ENCODE measurements at places on chromosomes 13 and 19.
A peak's percentile ranks its signal among the peaks of the same experiment; 100 is the strongest.

GRCh38 chr19:18219911-18220631 lies 6.2 kb downstream of the PDE4C start:
- no peak for DNase-seq

DNA sequence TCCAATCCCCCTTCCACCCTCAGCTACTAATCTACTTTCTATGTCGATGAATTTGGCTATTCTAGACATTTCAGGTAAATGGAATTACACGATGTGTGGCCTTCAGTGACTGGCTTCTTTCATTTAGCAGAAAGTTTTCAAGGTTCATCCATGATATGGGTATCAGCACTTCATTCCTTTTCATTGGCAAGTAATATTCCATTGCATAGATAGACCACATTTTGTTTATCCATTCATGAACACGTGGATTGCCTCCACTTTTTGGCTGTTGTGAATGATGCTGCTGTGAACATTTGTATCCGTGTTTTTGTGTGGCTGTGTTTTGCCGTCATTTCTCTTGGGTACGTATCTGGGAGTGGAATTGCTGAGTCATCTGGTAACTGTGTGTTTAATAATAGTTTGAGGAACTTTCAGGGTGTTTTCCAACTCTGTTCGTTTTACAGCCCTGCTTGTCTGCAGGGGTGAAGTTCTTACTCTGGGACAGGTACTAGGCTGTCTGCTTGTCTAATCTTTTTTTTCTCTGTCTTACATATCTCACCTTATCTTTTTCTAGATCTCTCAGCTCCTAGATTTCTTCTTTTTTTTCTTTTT lies 32.5 kb downstream of the MARK4 start:
- DNase-seq = no peak

- DNase-seq = no peak
Observed at GRCh38 chr13:98997738-98998641, 20.1 kb upstream of the DOCK9 start.

DNA sequence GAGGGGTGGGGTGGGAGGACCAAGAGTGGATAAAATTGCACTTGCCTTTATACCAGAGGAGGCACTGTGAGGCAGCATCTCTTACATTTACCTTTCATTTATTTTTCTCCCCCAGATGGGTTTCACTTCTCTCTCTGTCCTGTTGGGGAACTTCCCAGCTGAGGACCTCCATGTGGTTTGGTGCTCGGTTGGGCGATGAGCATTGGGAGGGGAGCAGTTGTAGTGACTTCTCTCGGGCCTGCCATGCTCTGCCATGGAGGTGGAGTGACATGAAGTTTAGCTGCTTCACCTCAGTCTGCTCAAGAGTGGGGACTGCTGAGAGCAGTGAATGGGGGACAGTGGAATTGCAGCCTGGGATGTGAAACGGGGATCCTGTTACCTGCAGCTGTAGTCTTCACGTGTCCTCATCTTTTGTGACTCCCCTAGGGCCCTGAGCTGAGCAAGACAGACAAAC lies 23.1 kb upstream of the CXCL17 start:
- no peak for DNase-seq

GRCh38 chr13:24745861-24746617 lies 17.9 kb upstream of the RNF17 start:
- DNase-seq = no peak

GRCh38 chr13:94079876-94080275 lies 399.6 kb downstream of the DCT start:
- DNase-seq = no peak

- DNase-seq = no peak
Observed at GRCh38 chr13:50779443-50780200, 63.9 kb downstream of the DLEU7 start.

- no peak for DNase-seq
Observed at GRCh38 chr19:31096935-31097545, 252.2 kb downstream of the TSHZ3 start.

DNA sequence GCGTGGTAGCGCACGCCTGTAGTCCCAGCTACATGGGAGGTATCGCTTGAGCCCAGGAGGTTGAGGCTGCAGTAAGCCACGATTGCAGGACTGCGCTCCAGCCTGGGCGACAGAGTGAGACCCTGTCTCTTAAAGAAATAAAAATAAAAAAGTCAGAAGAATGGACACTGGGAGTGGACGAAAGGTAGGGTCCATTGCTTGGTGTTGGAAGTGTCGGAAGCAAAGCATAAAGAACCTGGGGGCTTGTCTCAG lies 392 bp upstream of the ARHGAP33 start:
- DNase-seq = no peak

DNA sequence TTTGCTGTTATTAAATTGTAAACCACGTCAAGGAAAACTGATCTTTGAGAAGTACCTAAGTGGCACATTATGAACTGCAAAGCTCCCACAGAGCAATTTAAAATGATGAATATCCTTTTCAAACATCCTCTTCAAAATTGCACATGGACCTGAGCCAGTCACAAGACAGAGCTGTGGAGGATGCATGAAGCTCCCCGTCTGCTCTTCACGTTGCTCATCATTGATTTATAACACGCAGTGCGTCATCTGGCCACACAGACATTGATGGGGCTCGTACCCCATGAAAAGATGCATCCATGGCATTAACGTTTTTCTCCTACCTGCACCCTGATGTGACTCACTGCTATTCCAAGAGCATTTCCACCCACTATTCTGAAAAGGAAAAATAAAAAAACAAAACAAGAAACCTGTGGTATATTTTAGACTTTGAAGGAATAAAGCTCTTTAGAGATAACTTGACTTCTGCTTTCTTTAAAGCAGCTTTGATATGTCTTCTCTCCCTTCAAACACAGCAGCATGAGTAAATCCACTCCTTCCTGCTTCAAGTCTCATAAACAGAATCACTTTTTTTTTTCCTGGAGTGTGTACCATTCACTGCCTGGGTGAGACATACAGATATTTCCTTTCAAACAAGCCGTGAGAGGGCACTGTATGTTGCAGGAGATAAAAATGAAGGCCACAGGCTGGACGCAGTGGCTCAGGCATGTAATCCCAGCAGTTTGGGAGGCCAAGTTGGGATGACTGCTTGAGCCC lies 7.2 kb upstream of the SERTM1 start:
- DNase-seq = no peak

GRCh38 chr13:80319004-80319403 lies 21.9 kb downstream of the SPRY2 start:
- DNase-seq = no peak

DNA sequence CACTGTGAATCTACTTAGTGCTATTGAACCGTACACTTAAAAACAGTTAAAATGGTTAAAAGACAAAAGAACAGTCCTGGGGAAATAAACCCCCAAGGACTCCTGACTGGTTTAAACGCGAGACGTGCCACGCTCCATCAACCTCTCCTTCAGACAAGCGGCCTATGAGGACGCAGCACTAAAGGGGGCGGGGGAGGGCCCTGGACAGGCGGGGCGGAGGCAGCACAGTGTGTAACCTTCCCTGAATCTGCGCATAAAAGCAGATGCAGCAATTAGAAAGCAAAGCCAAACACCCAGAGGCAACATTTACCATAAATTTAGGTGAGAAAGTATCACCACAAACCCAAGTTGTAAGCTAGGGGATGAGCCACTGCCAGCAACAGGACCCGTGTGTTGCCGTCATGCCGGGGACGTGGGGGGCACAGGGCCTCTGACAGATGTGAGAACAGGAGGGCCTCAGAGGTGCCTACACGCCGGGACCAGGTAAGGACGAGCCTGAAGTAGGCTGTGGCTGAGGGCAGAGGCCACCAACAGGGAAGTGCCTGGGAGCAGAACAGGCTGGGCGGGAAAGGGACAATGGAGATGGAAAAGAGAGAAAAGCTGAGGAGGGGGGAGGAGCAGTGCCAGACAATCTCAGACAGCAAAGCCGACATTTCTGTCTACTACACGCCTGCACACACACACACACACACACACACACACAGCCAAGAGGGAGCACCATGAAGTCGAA lies 15.3 kb upstream of the ADPRHL1 start:
- no peak for DNase-seq

GRCh38 chr19:37914908-37915307 lies 7.9 kb downstream of the SIPA1L3 start:
- DNase-seq = no peak

- peak; percentile 23 for DNase-seq
Observed at GRCh38 chr13:110629735-110630134, 14.4 kb downstream of the NAXD start.

- no peak for DNase-seq
Observed at GRCh38 chr13:37645181-37645740, 46.7 kb upstream of the POSTN start.

GRCh38 chr13:24135674-24136300 lies 24.7 kb upstream of the SPATA13 start:
- DNase-seq = no peak

GRCh38 chr13:69035771-69036170 lies 1071.9 kb upstream of the ATXN8OS start:
- no peak for DNase-seq

- DNase-seq = no peak
Observed at GRCh38 chr13:113538689-113539058, 45.9 kb upstream of the TFDP1 start.

DNA sequence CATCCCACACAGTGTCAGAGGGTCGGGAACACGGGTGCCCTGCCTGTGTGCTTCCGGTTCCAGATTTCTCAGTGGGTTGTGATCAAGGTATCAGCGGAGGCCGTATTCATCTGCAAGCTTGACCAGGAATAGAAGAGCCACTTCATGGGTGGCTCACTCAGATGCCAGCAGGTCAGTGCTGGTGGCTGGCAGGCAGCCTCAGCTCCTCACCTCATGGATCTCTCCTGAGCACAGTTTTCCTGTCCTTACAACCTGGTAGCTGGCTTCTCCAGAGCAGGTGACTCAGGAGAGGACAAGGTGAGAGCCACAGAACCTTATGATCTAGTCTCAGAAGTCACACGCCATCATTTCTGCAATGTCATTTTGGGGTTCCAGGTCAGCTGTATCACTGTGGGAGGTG lies 44.8 kb upstream of the SPATA13 start:
- DNase-seq = no peak

DNA sequence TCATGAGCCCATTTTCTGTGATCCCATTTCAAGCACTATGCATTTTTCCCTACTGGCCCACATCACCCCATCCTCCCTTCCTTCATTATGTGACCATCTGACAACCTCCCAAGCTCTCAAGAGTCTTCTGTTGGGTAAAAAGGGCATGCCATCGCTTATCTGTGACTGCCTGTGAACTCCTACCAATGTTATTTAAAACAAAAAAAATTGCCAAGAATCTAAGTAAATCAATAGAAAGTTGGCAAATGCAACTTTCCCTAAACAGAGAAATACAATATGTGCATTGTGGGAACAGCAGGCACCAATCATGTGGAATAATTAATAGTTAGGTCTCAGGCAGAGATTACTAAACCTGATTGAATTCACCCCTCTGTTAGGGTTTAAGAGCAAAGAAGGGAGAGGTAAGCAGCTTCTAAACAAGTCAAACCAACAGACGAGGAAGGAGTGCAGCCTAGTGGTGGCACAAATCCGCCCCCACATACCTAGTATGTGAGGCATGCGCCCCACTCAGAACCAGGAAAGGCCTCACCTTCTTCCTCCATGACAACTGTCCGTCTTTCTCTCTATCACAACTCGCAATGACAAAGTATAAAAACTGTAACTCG lies 29.8 kb downstream of the DZIP1 start:
- no peak for DNase-seq

DNA sequence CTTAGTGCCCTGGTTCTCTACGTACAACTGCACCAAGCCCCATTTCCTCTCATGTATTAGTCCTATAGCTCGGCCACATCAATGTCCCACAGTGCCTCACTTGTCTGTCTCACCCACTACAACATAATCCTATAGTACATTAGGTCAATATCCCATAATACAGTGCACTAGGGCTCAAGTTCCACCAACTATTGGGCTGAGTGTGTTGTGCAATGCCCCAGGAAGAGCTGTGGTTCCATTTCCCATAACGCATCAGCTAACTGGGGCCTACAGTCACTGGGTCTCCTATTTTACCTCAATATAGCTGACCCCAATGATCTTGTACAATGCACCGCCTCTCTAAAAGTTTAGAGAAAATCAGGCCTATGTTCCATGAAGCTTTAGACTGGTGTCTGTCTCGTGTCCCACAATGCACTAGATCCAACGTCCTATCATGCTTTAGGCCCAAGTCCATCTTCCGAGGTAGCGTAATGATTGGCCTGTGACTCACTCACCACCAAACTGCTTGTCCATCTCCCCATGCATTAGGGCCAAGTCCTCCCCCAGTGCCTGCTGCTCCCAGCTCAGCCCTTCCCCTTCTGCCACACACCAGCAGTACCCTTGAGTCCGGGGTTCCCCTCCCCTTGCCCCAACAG lies 21.8 kb downstream of the TSKS start:
- DNase-seq = no peak

DNA sequence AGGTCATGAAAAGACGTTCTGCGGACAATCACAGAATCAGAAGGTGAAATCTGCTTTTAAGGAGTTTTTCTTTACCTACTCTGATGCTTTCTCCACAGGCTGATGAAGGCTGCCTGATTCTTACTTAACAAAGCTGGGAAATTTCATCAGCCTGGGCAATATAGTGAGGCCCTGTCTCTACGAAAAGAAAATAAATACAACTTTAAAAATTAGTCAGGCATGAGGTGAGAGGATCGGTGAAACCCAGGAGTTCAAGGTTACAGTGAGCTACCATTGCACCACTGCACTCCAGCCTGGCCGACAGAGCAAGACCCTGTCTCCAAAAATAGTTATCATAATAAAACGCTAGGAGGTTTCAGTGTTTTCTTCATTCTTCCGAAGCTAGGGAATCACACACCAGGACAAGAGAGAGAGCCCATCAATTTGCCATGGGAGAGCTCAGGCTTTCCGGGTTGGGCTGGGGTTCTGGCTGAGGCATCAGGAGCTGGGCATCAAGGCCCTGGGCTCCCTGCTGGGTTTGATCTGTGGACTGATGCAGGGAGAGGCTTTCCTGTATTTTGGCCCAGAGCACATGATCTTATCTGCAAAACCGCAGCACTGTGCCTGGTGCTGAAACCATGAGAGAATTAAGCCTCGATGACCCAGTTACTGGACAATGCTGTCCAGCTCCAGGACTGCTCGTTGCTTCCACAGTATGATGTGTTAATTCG lies 25.1 kb upstream of the CEBPG start:
- no peak for DNase-seq

- DNase-seq = no peak
Observed at GRCh38 chr13:33931397-33932311, 113.7 kb downstream of the RFC3 start.

DNA sequence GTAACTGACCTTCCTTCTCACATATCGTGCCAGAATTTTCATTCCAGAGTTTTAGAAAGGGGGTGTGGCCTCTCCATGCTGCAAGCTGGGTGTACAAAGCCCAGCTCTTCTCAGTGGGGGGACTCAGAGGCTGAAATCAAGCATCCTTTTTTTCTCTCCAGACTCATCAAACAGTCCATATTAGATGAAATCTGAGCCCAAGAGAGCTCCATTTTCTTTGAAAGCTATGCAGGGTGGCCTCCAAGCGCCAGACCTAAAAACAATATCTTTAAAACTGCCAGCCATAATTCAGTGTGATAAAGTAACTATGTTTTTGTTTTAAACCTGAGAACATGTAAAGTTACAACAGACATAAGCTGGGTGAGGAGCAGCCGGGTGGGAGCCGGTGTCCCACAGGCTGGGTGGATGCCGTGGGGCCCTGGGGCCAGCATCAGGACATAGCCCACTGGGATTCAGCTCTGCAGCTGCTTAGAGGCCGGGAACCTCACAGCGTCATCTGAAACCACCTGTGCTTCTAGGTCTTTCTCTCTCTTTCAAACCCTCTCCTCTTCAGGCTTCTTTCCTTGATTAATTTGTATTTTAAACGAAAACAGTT lies 249.2 kb downstream of the ZNF536 start:
- no peak for DNase-seq

- no peak for DNase-seq
Observed at GRCh38 chr19:30106417-30107095, 164.5 kb downstream of the URI1 start.
